ENCODE measurements at places on chromosomes 1 and 21.
A peak's percentile ranks its signal among the peaks of the same experiment; 100 is the strongest.

GRCh38 chr21:15301014-15301413 is 236.2 kb upstream of the NRIP1 start:
- no peak for DNase-seq

DNA sequence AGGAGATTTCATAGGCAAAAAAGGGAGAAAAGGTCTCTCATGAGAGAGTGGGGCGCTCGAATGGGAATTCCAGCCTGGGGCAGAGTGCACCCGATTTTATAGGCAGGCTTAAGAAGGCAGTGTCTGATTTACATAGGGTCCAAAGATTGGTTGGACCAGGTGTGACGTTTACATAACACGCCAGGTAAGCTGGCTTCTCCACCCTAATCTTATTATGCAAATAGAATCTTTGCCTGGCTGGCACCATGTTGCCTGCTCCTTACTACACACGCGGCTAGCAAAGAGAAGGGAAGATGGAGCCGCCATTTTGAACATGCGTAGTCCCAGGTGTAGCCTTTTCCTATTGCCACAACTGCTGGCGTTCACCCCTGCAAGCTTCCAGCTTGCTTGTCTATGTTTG is 103.7 kb downstream of the SLC16A1 start:
- no peak for DNase-seq

DNA sequence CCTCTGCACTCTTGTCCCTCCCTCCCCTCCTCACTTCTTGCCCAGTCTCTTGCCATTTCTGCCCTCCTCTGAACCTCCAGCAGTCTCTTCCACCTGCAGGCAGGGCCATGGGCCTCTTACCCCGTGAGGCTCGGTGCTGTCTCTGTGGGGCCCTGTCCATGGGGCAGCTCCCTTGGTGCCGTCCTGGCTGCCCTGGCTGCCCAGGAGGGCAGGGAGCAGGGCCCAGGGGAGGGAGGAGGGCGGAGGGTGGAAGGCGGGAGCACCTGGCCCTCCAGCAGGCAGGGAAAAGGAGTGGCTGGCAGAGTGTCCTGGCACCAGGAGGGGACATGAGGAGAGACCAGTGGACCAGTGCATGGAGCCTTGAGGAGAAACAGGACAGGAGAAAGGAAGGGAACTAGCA is at the start of gene RORC:
Gene RORC (minus strand): TSS at position 198 of the 400 bp plus-strand sequence. CDS start 38 bp downstream, at position 160.
- no peak for DNase-seq

- DNase-seq: no peak
These were observed 119.9 kb upstream of the LHX8 start for GRCh38 chr1:75014250-75014649.

- no peak for DNase-seq
These were observed 276.8 kb upstream of the GREM2 start for GRCh38 chr1:240888787-240889048.

DNA sequence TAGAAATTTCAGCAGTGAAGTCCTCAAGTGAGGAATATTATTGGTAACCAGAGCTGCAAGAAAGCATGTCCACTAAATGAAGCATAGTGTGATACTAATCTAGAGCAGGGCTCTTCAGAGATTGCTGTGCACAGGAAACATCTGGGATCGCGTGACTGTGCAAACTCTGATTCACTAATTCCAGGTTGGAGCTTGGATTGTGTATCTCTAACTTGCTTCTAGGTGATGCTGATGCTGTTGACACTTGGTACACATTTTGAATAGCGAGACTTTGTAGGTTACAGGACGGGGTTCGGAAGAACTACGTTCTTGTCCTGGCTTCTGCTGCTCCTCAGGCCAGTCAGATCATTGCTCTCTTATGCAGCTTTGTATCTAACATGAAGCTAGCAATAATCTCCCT is 66.5 kb downstream of the PRRX1 start:
- no peak for DNase-seq

- DNase-seq: no peak
These were observed at the start of gene FAAP20 for GRCh38 chr1:2194319-2194897. Gene FAAP20 (minus strand): TSS chr1:2194772. CDS start chr1:2194749, 23 bp downstream.

DNA sequence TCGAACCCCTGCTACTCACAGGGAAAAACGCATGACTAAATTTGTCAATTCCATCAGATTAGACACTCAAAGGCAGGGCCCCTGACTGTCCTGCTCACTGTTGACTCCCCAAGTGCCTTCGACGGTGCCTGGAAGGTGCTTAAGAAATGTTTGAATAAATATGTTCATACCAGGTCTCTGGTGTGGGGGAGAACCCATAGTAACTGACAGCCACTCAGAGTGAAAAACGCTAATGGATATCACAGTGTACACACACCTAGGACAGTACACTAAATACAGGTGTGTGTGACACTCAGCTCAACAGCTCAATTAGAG is 39.7 kb upstream of the WASF2 start:
- DNase-seq: no peak

GRCh38 chr1:55195521-55196233 is 19.5 kb downstream of the USP24 start:
- peak; percentile 29 for DNase-seq

GRCh38 chr1:81682490-81682889 is 118.2 kb upstream of the ADGRL2 start:
- DNase-seq: no peak

GRCh38 chr21:35006771-35007170 is 42.3 kb downstream of the RUNX1 start:
- no peak for DNase-seq

- DNase-seq: no peak
These were observed 3.9 kb upstream of the SFN start for GRCh38 chr1:26858891-26859640.

- no peak for DNase-seq
These were observed 199.1 kb upstream of the FMN2 start for GRCh38 chr1:239892602-239893001.

DNA sequence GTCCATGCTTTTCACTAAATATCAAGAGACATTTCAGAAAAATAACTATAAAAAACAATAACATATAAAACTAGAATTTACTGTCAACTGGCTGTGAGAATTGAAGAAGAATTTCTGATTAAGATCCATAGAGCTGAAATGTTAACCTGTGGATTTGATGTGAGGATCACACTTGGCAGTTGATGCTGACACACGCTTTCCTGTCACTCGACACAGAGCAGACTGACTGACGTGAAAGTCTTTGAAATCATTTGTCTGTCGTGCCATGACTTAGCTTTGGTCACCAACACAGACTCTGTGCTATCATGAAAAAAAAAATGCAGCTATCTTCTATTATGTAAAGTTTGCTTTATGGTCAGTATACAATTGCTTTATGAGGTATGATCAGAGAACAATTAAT is 706.0 kb upstream of the ZP4 start:
- DNase-seq: no peak

- no peak for DNase-seq
These were observed 87.7 kb upstream of the LYPLAL1 start for GRCh38 chr1:219085988-219086387.

GRCh38 chr1:200165493-200166220 is 138.1 kb downstream of the NR5A2 start:
- DNase-seq: no peak

DNA sequence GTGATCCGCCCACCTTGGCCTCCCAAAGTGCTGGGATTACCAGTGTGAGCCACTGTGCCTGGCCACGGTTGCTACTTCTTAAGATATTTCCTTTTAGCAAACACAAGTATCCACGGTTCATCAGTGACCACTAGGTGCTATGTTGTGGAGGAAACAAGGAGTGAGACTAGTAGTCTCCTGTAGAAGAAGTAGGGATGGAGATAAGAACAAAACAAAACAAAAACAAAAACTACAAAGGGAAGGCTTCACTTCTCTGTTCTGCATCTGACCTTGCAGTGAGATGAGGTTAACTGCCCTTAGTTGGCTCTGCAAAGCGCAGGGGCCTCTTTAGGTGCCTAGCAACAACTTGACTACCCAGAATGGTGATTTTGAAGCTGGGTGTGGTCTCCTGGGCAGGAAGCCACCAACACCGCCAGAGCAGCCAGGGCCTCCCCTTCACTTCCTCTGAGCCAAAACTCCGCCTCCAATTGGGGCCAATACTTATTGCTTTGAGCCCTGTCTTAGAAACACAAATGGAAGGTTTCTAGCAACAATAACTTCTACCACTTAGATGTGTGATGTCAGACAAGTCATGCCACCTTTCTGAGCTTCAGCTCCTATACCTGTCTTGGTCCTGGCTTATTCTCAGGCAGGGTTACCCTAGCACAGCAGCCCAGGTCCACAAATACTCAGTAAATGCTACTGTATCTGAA is 12.8 kb upstream of the CDC42 start:
- DNase-seq: peak; percentile 71

DNA sequence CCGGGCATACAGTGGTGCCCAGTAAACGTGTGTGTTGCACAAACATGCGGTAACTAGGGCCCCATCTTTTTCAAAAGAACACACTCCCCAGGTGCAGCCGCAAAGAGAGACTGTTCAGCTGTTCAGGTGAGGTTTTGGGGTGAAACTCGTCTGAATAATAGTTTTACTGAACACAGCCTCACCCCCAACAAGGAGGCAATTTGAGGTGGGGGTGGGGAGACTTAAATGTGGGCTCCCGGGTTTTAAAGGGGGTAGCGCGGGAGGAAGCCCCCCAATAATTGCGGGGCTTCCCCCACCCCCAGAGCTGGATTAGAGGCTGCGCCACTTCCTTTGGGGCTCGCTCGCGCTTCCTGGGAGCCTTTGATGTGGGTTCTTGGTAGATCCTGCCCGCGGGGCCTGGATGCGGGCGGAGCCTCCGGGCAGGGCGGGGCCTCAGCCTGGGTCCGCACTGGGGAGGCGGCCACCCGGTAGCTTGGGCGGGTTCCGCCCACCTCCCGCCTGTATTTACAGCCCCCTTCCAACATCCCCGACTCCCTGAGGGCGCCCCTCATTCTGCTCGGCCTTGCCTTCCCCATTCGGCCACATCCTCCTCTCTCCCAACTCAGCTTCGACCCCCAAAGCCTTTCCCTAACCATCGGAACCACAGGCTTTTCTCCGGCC is 6.4 kb upstream of the EPHA2 start:
- DNase-seq: no peak

- peak; percentile 89 for DNase-seq
These were observed at the start of gene BTBD19 for GRCh38 chr1:44808063-44808937. Gene BTBD19 (plus strand): TSS chr1:44808523. CDS start chr1:44808821, 298 bp downstream.

- no peak for DNase-seq
These were observed 192.3 kb upstream of the HMCN1 start for GRCh38 chr1:185541871-185542301.

- DNase-seq: peak; percentile 45
These were observed 15.3 kb downstream of the RNU1-1 start for GRCh38 chr1:16498573-16499413.

GRCh38 chr1:117879284-117879683 is 50.1 kb downstream of the GDAP2 start:
- DNase-seq: no peak

GRCh38 chr21:45086337-45086958 is 12.1 kb downstream of the ADARB1 start:
- DNase-seq: no peak

DNA sequence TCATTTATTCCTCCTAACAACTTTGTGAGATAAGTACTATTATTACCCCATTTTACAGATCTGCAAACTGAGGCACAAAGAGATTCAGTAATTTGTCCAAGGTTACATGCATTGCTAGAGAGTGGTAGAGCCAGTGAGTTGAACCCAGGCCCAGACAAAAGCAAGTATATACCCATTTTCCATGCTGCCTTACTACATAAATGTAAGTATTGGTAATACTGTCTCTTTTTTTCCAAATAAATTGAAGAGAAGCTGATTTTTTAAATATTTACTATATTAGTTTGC is 33.8 kb upstream of the IRF2BP2 start:
- no peak for DNase-seq

GRCh38 chr1:212721388-212722247 is 22.0 kb upstream of the BATF3 start:
- no peak for DNase-seq

DNA sequence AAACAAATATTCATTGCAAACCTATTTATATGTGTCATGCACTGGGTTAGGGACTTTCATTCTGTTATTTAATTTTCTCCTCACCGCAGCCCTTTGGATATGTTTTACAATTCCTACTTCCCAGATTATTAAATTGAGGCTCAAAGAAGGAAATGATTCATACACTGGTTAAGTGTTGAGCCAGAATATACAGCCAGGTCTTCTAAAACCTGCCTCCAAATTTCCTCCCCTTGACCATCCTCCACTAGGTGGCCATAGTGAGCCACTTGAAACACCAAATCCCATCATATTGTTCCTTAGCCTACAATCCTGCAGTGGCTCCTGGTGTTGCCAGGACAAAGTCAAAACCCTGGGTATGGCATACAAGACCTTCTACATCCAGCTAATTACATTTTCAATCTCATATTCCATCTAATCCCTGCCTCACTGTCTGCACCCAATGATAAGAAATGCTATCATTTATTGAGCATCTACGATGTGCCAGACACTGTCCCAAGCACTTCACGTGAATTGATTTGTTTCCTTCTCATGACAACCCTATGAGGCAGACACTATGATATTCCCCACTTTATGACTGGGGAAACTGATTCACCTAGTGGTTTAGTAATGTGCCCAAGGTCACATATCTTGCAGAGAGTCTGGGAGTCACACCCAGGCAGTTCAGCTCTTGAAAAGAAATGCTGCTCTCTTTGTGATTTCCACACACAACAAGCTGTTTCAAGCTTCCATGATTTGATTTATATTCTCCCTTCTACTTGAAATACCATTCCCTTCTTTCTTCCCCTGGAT is 23.6 kb upstream of the KIRREL1 start:
- peak; percentile 68 for DNase-seq

DNA sequence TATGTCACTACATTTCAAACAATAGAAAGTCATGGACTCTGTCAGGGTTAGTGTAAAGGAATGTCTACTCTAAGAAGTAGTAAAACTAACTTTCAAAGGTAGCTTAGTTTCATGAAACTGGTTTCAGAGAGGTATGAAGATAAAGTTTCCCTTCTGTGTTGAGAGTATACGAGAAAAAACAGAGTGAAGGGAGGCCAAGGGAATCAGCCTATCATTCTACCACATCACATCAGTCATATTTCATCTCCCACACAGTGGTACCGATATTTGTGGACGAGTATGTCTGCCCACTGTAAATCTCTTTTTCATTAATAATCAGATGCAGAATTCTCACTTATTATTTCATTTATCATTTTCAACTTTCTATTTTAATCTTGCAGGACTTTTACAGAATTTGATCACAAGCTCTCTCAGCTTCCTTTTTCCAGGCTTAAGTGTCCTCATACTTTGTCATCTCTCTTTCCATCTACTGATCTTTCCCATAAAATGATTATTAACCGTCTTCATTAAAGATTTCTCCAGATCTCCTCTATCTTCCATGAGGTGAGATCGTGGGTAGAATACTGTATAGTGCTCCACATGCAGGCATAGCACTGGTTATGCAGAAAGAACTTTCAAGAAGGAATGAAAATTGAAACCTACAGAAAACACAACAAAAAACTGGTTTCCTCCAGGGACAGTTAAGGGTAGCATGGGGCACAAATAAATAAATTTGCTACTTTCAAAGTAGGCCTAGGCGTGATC is 11.5 kb upstream of the IFI16 start:
- no peak for DNase-seq

GRCh38 chr21:46628868-46629267 is 6.6 kb upstream of the PRMT2 start:
- no peak for DNase-seq

DNA sequence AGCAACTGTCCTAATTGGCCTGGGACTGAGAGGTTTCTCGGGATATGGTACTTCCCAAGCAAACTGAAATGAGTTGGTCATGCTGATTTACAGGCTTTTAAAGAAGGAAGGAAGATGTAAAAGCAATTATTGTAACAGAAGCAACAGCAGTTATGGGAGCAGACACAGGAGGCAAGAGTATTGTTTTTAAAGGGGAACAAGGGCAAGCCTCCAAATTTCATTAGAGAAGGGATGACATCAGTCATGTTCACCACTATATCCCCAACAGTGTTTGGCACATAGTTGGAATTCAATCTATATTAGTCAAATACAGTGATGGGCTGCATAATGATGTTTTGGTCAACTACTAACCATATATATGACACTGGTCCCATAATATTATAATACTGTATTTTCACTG is 46.0 kb upstream of the JUN start:
- DNase-seq: no peak
